ENCODE measurements at places on chromosomes 11 and 22. TPM values are rescaled to one million over a fixed set of nuclear protein-coding genes. Genes with fewer than 3 reads are reported as not detected.

GRCh38 chr11:20213790-20214189, 53.5 kb upstream of the DBX1 start:
- DNase-seq, result no peak

- DNase-seq, result no peak
Measured at GRCh38 chr11:65885808-65886536, 2.3 kb downstream of the FIBP start.

DNA sequence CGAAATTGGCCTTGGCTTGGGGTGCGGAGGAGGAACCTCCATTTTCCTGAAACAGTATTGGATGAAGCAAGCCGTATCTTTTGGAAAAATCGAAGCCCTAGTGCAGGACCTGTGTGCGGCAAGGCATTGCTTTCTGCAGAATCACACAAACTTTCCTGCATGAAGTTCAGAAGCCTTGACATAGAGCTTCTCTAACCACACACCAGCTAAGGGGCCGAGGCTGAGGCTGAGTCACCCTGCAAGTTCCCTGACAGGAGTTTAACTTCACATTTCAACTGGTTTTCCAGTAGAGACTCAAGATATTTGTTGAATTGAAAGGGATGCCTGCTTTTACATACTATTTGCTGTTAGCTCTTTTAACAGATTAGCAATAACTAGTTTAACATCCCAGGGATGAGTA, 67.8 kb downstream of the TCF20 start:
- DNase-seq, result no peak

- DNase-seq, result no peak
Measured at GRCh38 chr11:130819625-130820024, 96.7 kb downstream of the SNX19 start.

- DNase-seq, result no peak
Measured at GRCh38 chr22:41951898-41952474, at the start of gene SMIM45. Gene SMIM45, plus strand, starts transcription at chr22:41952150.

NLRP6 gene
- 0.25 TPM for polyA plus RNA-seq

CBLIF gene
- polyA plus RNA-seq, result not detected

Data from right renal cortex interstitium (tissue), 3 donors.